MM.1S (cell line): ENCODE measurements at places on chromosomes 12 and 14.

GRCh38 chr12:70403826-70404225 is 37.7 kb downstream of the KCNMB4 start:
- no peak for DNase-seq

GRCh38 chr12:120342175-120343038 is 14.8 kb upstream of the PLA2G1B start:
- DNase-seq: no peak

DNA sequence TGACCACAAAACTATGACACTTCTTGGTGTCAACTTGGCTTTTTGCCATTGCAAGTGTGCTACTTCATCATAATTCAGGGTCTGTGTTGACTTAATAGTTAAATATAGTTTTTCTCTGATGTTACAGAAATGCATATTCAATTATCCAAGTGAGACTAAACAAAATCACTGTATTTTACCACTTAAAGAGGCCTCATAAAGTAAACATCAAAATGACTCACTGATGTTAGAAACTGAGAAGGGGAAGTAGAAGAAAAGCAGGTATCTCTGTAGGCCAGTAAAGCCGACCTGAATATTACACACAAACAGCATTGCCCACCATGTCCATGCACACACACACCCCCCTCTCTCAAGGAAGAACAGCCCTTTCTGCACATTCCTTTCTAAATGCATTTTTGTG is 55.4 kb downstream of the RPAP3 start:
- DNase-seq: no peak

DNA sequence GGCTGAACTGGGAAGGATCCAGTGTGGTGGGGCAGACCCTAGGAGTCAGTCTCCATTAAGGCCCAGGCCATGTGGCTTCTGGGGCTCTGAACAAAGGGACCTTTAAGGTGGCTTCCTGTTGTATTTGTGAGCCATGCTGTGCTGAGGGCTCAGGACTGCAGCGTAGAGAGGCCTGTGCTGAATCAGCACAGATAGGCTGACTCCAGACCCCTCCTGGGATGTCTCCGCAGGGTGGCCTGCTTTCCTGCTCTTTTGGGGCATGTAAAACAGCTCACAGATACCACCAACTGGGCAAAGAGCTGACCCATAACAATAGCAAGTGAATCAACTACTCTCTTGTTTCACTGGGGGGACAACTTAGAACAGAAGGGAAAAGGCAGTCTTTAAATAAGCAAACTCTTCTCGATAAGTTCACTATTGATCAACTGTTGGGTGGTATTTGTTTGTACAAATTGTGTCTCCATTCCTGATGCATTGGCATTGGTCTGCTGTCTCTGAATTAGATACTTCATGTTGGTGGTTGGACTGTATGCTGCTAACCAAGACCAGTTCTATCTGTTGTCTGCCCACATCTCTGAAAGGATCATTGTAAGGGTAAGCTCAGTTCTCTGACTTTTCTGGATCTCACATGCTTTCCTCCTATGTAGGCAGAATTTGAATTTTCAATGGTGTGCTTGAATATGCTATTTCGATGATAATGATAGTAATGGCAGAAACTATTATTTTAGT is 71.8 kb downstream of the MYRFL start:
- DNase-seq: no peak

DNA sequence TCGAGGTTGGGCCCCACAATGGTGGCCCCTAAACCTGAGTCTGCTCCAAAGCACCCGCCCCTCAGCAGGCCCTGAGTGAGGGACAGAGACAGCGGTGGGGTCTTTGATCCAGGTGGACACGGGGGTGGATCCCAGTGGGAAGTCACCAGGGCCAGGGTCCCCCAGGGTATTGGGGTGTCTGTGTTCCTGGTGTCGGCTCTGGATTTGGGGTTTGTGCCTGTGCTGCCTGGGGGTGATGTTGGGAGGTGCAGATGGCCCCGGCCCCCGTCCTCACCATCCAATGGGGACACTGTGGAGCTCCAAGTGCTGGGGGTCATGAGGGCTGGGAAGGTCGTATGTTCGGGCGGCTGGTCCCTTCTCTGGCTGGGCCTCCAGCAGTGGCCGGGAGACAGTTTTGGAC is 354.2 kb downstream of the TMEM121 start:
- DNase-seq: no peak
